Cardiac fibroblast (primary cell): ENCODE measurements at places on chromosomes 16 and 17.
A peak's percentile ranks its signal among the peaks of the same experiment; 100 is the strongest.

- DNase-seq, result no peak
Measured at GRCh38 chr17:81354954-81355347, 40.3 kb upstream of the BAHCC1 start.

DNA sequence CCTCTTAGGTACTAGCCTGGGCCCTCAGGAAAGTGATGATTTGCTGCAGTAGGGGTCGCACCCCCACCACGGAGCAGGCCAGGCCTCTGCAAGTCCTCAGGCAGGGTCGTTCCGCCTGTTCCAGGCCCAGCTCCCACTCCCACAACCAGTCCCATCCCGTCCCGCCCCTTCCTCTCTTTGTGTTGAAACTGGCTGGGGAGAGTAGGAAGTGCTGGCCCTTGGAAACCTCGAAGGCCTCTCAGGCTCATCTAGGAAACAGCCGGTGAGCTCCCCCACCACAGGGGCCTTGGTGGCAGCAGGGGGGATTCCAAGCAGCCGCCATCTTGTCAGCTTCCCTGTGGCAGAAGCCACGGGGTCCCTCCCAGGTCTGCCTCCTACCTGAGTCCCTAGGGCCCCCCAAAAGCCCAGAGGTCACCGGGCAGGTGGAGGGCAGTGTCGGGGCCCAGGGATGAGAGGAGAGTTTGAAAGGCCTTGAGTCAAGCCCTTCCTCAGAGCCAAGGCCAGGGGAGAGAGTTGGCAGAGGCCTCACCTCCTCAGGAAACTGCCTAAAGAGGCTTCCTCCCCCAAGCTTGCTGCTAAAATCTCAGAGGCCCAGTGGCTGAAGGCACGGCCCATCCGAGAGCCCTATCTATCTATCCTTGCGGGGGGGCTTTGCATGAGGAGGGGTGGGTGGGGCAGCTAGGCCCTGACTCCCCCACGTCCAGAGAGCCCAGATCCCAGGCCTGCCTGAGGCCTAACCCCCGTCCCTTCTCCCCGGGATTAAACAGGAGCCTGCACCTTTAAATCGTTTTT is 22.2 kb downstream of the MMP15 start:
- DNase-seq, result no peak

DNA sequence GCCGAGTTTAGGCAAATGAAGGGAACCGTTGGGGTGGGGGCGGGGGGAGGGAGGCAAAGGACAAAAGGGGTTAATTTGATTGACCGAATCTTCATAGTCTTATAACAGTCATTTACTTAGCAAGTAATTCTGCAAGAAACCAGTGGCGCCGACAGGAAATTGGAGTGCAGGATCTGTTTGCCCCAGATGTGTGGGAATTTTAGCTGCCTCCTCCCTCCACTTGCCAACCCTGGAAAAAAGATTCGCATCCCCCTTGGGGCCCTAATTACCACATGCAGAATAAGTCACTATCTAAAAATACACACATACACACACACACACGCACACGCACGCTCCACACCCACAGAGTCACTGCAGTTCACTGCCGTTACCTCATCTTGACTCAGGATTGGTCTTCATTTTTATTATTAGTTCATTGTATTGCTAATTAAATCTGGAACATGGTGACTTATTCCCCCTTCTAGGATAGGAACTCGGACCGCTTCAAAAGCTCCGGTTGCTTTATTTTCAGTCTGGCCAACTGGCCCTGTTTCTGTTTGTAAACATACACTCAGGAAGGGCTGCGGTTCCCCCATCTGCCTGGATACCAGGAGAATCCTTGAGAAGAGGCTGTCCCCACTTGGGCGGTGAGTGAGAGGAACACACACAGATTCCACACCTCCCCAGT is 241.6 kb upstream of the SALL1 start:
- peak; percentile 88 for DNase-seq

GRCh38 chr16:48101069-48101674 is 54.6 kb downstream of the ABCC12 start:
- DNase-seq, result no peak

- DNase-seq, result no peak
Measured at GRCh38 chr16:52553322-52553721, 6.4 kb upstream of the TOX3 start.
